G401 (cell line): ENCODE measurements at places on chromosomes 4 and X.

GRCh38 chr4:41510179-41510578 lies 27.8 kb upstream of the LIMCH1 start:
- no peak for DNase-seq

DNA sequence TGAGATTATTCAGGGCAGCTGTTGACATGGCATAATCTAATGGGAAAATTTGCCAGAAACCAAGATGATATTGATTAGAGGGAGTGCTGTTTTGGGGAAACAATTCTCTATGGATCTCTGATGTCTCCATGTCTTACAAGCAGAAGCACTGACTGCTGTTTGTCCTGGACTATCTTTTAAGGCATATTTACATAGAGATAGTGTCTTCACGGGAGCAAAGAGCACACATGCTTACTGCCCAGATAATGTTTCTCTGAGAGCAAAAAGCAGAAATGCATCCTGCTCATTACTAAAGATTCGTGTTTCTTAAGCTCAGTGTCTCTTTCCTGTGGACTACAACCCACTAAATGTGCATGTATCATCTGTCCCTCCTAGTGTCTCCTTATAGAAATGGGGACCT lies 41.3 kb upstream of the GLRA3 start:
- DNase-seq = no peak

DNA sequence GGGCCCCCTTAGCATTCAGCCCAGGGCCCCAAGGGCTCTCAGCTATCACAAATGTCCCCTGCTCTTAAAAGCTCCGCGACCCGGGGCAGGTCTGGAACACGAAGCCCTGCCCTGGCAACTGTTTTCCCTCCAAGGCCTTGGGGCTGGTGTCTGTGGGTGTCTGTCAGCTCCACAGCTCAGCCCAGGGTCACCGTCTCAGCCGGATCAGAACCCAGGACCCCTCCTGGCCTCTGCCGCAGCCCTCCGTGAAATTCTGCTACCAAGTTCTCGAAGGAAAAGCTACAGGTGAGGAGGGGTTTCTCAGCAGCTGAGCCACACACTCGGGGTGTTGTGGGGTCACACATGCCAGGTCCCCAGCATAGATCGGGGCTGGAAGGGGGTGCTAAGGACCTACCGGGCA lies 61.2 kb downstream of the ACOX3 start:
- DNase-seq = no peak

GRCh38 chrX:50579955-50580354 lies 109.3 kb upstream of the DGKK start:
- peak; percentile 55 for DNase-seq

GRCh38 chr4:47485768-47486167 lies 693 bp downstream of the ATP10D start:
- DNase-seq = peak; percentile 36
